Left ventricle myocardium inferior (tissue), 1 donor: ENCODE measurements at places on chromosomes 4 and X. TPM values are rescaled to one million over a fixed set of nuclear protein-coding genes. Genes with fewer than 3 reads are reported as not detected.

Gene FRYL
- total RNA-seq = 33.2 TPM

Gene TEX13D
- not detected for total RNA-seq

Gene AFP
- not detected for total RNA-seq

Gene RHOXF2B
- not detected for total RNA-seq

DNA sequence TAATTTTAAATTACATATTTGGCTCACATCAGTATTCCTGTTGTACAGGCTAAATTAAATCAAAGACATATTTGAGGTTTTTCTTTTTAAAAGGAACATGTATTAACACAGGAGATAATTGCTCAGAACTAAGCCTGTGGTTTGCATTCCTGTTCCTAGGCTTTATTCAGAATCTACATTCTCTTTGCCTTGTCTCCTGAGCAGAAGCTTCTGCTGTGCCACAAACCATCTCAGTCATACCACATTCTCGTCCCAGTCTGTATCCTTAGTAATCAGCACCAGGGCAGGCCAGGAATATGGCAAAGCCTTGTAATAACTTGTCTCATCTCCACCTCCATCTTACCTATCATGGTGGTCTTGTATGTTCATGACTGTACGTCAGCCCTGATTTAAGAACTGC is 162.8 kb downstream of the ARHGAP24 start:
- no peaks in the 10 kb centered on the region for H3K4me1 ChIP-seq
- H3K36me3 ChIP-seq = no peaks in the 10 kb centered on the region
- DNase-seq = no peak
- no peaks in the 10 kb centered on the region for H3K27me3 ChIP-seq

GRCh38 chr4:152243896-152244595 is 291.8 kb downstream of the FBXW7 start:
- peak overlapping the region; percentile 70 for H3K27ac ChIP-seq
- no peaks in the 10 kb centered on the region for H3K27me3 ChIP-seq
- peak; percentile 31 for DNase-seq

- no peaks in the 10 kb centered on the region for H3K36me3 ChIP-seq
- H3K4me3 ChIP-seq = no peak overlapping the region
- H3K4me1 ChIP-seq = no peaks in the 10 kb centered on the region
- no peak overlapping the region for H3K27ac ChIP-seq
- no peak for DNase-seq
- H3K27me3 ChIP-seq = peaks cover 73% of the 10 kb centered on the region
These were observed 11.1 kb downstream of the LEF1 start for GRCh38 chr4:108157655-108158054.

DNA sequence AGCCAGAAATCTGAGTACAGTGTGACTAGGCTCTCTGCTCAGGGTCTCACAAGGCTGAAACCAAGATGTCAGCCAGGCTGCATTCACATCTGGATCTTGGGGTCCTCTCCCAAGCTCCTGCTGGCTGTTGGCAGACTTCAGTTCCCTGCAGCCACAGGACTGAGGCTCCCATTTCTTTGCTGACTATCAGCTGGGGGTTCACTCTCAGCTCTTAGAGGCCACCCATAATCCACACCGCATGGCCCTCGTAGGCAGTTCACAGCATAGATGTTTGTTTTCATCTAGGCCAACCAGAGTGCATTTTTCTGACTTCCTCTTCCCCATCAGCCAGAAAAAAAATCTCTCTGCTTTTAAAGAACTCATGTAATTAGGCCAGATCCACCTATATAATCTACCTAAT is 8.2 kb upstream of the WDR44 start:
- no peak overlapping the region for H3K4me3 ChIP-seq
- DNase-seq = no peak

DNA sequence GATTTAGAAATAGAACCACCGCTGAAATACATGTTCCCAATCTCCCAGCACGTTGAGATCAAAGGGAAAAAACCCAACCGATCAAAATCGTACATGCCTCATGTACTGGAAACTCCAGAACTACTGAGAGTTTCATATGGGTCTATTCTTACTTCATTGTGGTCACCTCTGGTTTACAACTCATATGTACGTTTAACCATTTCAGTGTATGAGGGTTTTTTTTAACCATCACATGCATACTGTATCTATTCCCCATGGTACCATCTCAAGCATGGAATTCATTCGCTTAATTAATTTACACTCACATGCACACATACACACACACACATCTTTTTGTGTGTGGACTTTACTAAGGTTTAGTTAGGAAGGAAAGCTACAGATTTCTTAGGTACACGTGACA is 46.0 kb upstream of the CLNK start:
- no peaks in the 10 kb centered on the region for H3K4me1 ChIP-seq
- no peaks in the 10 kb centered on the region for H3K36me3 ChIP-seq
- DNase-seq = no peak
- peaks cover 16% of the 10 kb centered on the region for H3K27me3 ChIP-seq
- no peak overlapping the region for H3K27ac ChIP-seq

DNA sequence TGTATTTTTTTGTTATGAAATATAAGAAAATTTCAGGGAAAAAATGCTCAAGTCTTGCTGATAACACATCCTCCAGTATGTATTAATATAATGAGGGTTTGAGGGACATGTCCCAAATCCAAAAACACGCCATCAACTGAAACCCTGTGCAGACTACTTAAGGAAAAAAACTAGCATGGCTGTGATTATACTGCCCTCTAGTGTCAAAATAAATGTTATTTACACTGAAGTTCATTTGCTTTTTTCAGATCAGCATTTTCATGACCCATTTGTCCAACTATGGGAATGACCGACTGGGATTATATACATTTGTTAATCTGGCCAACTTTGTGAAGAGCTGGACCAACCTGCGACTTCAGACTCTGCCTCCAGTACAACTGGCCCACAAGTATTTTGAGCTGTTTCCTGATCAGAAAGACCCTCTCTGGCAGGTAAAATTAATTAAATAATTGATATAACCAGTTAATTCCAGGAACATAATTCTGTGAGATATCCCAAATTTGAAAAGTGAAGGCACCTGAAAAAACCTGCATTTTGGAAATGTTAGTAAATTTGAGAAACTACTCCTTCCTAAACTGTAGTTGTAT is 128.5 kb downstream of the PRSS12 start:
- no peaks in the 10 kb centered on the region for H3K36me3 ChIP-seq
- H3K27me3 ChIP-seq = peaks cover 15% of the 10 kb centered on the region
- no peak for DNase-seq
- no peak overlapping the region for H3K27ac ChIP-seq
- no peak overlapping the region for H3K4me3 ChIP-seq
- no peaks in the 10 kb centered on the region for H3K4me1 ChIP-seq

GRCh38 chrX:149267878-149268813 is 237.0 kb downstream of the IDS start:
- no peaks in the 10 kb centered on the region for H3K27me3 ChIP-seq
- no peak overlapping the region for H3K27ac ChIP-seq
- H3K36me3 ChIP-seq = no peaks in the 10 kb centered on the region
- H3K4me1 ChIP-seq = no peaks in the 10 kb centered on the region

DNA sequence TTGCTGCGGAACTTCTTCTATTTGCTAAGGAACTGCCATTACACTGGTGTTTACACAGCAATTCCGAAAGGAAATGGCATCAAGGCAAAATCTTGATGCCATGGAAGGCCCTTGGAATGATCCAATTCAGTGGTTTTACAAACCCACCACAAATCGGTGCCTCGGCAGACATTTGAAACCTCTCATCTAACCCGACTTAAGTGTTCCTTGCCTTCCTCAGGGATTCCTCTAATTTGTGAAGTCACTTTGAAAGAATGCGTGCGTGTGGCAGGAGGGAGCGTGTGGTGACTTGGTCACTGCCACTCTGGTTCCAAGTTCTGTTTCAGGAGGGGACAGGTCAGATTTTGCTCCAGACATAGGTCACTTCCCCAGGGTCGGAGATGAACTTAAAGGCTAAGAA is 4.8 kb downstream of the NOP14 start:
- no peak overlapping the region for H3K27ac ChIP-seq
- H3K4me1 ChIP-seq = peaks cover 45% of the 10 kb centered on the region
- peaks cover 43% of the 10 kb centered on the region for H3K36me3 ChIP-seq
- H3K4me3 ChIP-seq = no peak overlapping the region

DNA sequence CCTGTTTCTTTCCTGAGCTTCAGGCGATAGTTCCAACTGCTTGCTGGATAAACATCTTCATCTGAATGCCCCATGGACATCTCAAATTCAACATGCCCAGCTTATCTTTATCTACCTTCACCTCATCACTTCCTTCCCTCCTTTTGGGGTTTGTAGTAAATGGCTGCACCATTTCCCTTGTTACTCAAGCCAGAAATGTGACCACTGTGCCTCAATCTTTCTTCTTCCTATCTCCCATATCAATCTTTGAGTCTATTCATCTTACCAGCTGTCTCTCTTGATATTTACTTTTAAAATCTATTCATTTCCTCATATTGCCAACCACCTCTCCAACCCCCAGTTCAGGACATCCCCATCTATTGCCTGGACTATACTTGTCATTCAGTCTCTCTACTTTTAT is 155.4 kb downstream of the PPA2 start:
- no peaks in the 10 kb centered on the region for H3K36me3 ChIP-seq
- no peaks in the 10 kb centered on the region for H3K27me3 ChIP-seq
- no peak overlapping the region for H3K27ac ChIP-seq
- H3K4me1 ChIP-seq = no peaks in the 10 kb centered on the region
- no peak for DNase-seq
- H3K4me3 ChIP-seq = no peak overlapping the region

GRCh38 chr4:42824278-42824977 is 68.1 kb upstream of the GRXCR1 start:
- no peak for DNase-seq
- no peaks in the 10 kb centered on the region for H3K27me3 ChIP-seq
- no peaks in the 10 kb centered on the region for H3K4me1 ChIP-seq
- H3K4me3 ChIP-seq = no peak overlapping the region
- H3K27ac ChIP-seq = no peak overlapping the region
